ENCODE measurements at places on chromosomes 4 and X.

- peak; percentile 62 for DNase-seq
These were observed 110.3 kb downstream of the UBE2NL start for GRCh38 chrX:143994206-143994605.

- DNase-seq = no peak
These were observed 349.3 kb downstream of the PTTG2 start for GRCh38 chr4:38309471-38309870.

- no peak for DNase-seq
These were observed 126.3 kb upstream of the EMCN start for GRCh38 chr4:100644150-100644549.

GRCh38 chr4:173272996-173273395 is 61.2 kb downstream of the HMGB2 start:
- DNase-seq = peak; percentile 85

DNA sequence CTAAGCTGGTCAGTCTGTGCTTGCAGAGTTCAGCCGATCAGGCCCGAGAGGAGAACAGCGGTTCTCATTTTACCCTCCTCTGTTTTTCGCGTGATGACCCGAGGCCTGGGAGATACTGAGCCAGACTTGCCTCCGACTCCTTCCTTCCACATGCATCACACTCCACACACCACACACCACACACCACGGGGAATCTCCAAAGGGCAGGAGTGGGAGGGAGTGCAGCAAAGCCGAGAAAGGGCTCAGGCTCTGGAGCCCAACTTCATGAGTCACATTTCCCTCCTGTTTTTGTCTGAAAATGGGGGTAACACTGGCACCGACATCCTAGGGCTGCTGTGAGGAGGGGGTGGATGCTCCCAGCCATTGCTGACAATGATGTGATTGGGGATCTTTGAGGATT is 38.9 kb downstream of the TKTL1 start:
- no peak for DNase-seq

DNA sequence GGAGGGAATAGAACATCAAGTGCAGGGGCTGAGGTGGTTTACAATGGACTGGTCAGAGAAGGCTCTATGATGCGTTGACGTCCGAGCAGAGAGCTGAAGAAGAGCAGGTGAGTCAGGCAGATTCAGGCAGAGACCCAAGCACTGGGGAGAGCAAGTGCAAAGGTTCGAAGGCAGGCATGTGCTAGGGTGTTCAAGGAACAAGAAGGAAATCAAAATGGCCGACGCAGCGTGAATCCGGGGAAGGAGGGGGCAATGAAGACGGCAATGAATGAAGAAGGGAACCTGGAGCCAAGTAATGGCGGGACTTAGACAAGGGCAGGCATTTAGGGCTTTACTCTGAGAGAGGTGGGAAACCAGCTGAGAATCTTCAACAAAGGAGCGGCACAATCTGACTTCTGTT is 56.8 kb upstream of the DCTD start:
- DNase-seq = no peak

GRCh38 chr4:30847958-30848357 is 127.8 kb downstream of the PCDH7 start:
- DNase-seq = no peak

- no peak for DNase-seq
These were observed 10.9 kb downstream of the DCK start for GRCh38 chr4:71004281-71004851.

GRCh38 chrX:104122829-104123228 is 10.5 kb downstream of the ZCCHC18 start:
- DNase-seq = no peak

GRCh38 chr4:55216863-55217635 is 91.7 kb upstream of the KDR start:
- peak; percentile 4 for DNase-seq

- peak; percentile 9 for DNase-seq
These were observed 133.1 kb downstream of the AKAP4 start for GRCh38 chrX:50067435-50068284.

GRCh38 chrX:25048178-25048577 is 32.4 kb upstream of the ARX start:
- DNase-seq = no peak

- peak; percentile 53 for DNase-seq
These were observed 2095.9 kb downstream of the ARAP2 start for GRCh38 chr4:34148322-34148908.
